ENCODE measurements at places on chromosomes 7 and 10.

DNA sequence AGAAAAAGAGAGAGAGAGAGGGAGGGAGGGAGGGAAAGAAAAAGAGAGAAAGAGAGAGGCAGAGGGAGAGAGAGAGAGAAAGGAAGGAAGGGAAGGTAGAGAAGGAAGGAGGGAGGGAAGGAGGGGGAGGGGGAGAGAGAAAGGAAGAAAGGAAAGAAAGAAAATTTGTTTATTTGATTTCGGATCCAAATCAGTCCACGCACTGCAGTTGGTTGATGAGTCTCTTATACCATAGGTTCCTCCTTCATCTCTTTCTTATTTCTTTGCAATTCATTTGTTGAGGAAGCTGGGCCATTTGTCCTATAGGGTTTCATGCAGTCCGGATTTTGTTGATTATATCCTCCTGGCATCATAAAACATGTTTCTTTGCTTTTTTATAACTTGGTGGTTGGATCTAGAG lies 34.4 kb downstream of the AIFM2 start:
- DNase-seq = no peak
- no peaks in the 10 kb centered on the region for H3K27me3 ChIP-seq
- H3K4me1 ChIP-seq = no peaks in the 10 kb centered on the region
- no peak overlapping the region for H3K27ac ChIP-seq

DNA sequence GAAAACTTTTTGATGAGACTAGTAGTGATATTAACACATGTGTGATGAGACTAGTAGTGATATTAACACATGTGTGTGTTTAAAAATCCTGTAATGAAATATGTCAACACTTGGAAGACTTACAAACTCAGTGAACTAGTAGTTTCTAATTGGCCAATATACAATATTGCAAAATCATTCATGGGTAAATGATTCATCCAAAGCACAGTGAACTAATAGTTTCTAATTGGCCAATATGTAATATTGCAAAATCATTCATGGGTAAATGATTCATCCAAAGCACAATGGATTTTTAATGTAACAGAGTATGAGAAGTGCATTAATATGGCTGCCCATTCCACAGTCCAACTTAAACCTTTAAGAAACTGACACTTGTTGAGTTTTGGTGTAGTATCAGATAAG lies 77.8 kb downstream of the ATAD1 start:
- no peak overlapping the region for H3K27ac ChIP-seq
- no peak overlapping the region for H3K4me3 ChIP-seq
- no peaks in the 10 kb centered on the region for H3K27me3 ChIP-seq
- H3K36me3 ChIP-seq = no peaks in the 10 kb centered on the region
- no peak for DNase-seq

DNA sequence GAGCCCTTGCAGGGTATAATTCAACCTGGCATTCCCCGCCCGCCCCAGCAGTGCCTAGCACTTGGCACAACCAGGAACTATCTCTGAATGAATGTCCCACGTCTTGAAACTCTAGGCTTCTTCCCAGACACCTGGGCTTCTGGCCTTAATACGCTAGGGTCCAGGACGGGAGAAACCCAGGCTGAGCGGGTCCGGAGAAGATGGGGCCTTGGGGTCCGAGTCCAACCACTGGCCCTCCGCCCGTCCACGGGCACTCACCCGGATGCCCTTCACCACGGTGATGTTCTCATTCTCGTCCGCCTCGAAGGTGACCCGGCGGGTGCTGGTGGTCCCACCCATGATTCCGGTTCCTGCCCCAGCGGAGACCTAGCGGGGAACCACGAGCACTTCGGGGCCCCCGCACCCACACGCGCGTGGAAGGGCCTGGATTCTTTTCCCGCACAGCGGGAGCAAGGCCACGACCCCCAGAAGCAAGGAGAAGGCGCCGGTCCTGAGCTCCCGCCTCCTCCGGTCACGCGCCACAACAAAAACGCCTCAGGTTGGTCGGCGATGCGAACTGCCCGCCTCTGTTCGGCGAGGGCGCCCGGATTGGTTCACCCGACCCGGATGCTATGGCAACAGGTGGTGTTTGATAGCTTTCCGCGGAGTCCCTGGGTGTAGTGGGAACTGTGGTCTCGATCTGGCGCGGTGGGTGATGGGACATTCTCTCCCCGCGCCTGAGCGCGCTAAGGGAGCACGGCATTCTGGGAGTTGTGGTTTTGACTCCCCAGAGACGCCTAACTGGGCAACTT lies at the start of gene CHCHD3:
TSS of gene CHCHD3 (minus strand) at position 492 of the 791 bp plus-strand sequence. CDS start at position 339, 153 bp downstream.
- no peaks in the 10 kb centered on the region for H3K27me3 ChIP-seq
- H3K4me1 ChIP-seq = peaks cover 4% of the 10 kb centered on the region
- H3K36me3 ChIP-seq = no peaks in the 10 kb centered on the region
- peak within 1 kb of the TSS; percentile 81 for H3K27ac ChIP-seq

GRCh38 chr10:30432622-30433305 lies 1.2 kb upstream of the MAP3K8 start:
- no peaks in the 10 kb centered on the region for H3K27me3 ChIP-seq
- H3K36me3 ChIP-seq = no peaks in the 10 kb centered on the region
- H3K4me3 ChIP-seq = peak overlapping the region; percentile 85
- DNase-seq = peak; percentile 26

DNA sequence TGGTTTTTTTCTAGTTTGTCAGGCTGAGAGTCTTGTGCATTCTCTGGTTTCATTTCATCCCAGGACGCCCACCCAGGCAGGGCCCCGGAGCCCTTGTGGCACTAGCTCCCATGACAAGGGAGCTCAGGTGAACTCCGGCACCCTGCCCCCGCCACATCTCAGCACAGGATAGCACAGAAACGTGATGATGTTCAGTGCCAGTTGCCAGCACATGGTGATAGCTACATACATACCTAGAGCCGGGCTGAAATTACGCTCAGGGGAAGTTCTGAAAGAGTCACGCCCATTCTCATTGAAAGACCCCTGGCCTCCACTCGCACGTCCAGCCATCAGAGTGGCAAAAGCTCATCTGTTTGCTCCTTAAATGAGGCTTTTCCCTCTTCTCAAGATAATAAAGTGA lies 273.7 kb downstream of the PTPRN2 start:
- no peaks in the 10 kb centered on the region for H3K36me3 ChIP-seq
- no peaks in the 10 kb centered on the region for H3K27me3 ChIP-seq
- no peak for DNase-seq
- no peak overlapping the region for H3K27ac ChIP-seq
- no peaks in the 10 kb centered on the region for H3K4me1 ChIP-seq

DNA sequence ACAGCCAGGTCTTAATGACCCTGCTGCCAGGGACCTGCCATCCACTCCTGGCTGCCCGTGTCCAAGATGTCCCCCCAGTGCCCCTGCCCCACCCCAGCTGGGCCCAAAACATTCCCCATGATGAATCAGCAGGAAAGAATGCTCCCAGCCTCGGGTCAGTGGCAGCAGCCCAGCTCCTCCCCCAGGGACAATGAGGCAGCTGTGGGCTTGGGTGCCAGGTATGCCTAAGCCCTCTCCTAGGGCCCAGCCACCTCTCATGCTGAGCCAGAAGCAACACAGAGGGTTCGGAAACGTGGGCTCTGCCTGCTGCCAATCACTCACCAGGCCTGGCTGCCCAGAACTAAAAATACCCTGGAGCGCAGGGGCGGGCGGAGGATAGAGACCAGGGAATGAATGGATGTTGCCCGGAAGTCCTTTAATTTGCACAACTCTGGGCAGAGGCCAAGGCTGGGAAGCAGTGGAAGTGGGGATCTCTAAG lies 1.5 kb upstream of the LOXL4 start:
- no peaks in the 10 kb centered on the region for H3K27me3 ChIP-seq
- H3K36me3 ChIP-seq = no peaks in the 10 kb centered on the region
- peaks cover 14% of the 10 kb centered on the region for H3K4me1 ChIP-seq
- H3K27ac ChIP-seq = no peak overlapping the region
- no peak overlapping the region for H3K4me3 ChIP-seq

GRCh38 chr10:132521466-132522102 lies 16.0 kb upstream of the INPP5A start:
- no peak overlapping the region for H3K4me3 ChIP-seq
- H3K4me1 ChIP-seq = peaks cover 47% of the 10 kb centered on the region
- DNase-seq = no peak
- no peaks in the 10 kb centered on the region for H3K27me3 ChIP-seq

DNA sequence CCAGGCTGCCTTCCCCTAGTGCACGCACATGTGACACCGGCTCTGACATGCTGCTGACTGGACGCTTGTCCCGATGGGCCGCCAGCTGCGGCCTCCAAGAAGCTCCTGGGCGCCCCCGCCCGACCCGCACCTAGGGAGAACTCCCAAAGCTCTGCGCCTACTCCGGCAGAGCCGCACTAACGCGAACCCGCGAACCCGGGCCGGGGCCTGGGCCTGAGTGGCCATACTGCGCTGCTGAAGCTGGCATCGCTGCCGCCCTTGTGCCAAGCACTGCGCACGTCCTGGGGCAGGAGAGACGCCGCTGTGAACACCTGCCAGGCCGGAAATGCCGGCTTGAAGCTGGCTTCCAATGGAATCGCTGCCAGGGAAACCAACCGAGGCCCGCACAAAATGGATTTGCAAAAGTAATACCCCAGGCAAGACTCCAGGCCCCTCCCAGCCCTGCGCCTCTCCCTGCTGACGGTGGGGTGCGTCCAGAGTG lies 85.1 kb downstream of the WASHC2A start:
- no peaks in the 10 kb centered on the region for H3K4me1 ChIP-seq
- no peaks in the 10 kb centered on the region for H3K36me3 ChIP-seq
- DNase-seq = no peak
- H3K4me3 ChIP-seq = no peak overlapping the region
- H3K27me3 ChIP-seq = no peaks in the 10 kb centered on the region

GRCh38 chr10:28328346-28328745 lies 25.5 kb upstream of the MPP7 start:
- no peaks in the 10 kb centered on the region for H3K36me3 ChIP-seq
- H3K27ac ChIP-seq = no peak overlapping the region
- DNase-seq = no peak

DNA sequence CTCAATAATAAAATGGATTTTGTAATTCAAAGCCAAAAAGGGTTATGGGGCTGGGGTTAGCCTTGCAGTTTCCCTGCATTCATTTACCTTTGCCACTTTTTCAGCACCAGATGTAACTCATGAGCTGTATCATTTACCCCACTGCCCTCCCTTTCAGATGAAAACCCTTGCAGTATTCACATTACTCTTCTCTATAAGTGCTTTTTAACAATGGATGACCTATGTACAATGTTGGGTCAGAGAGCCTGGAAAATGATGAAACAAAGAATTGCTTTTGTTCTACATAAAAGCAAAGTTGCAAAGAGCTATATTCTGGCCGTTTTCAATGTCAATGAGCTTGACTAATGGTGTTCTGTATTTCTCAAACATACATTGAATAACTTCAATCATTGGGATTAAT lies 189.7 kb downstream of the TMEM26 start:
- no peaks in the 10 kb centered on the region for H3K36me3 ChIP-seq
- DNase-seq = no peak
- H3K27ac ChIP-seq = no peak overlapping the region
- no peaks in the 10 kb centered on the region for H3K27me3 ChIP-seq
- H3K4me1 ChIP-seq = no peaks in the 10 kb centered on the region

DNA sequence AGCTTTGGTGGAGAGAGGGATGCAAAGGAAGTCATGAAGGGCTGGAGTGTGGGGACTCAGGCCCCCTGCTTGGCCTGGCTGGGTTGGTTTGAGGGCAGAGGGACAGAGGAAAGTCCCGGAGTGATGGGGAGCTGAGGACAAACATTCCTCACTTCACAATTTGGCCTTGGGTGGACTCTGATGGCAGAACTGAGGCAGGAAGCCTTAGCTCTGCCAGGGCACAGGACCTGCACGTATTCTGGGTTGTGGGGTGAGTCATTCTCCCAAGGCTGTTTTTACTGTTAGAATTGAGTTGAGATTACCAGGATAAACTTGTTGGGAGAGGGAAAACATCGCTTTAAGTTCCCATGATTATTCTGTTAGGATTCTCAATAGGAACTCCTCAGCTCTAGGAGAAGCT lies 2.6 kb downstream of the GOLGA7B start:
- H3K36me3 ChIP-seq = no peaks in the 10 kb centered on the region
- H3K27ac ChIP-seq = no peak overlapping the region
- no peak for DNase-seq
- H3K27me3 ChIP-seq = no peaks in the 10 kb centered on the region
- no peak overlapping the region for H3K4me3 ChIP-seq

GRCh38 chr7:101659706-101660105 lies 30.6 kb upstream of the MYL10 start:
- no peak for DNase-seq
- H3K27ac ChIP-seq = no peak overlapping the region
- no peaks in the 10 kb centered on the region for H3K27me3 ChIP-seq

GRCh38 chr7:76513817-76514799 lies 3.8 kb downstream of the UPK3B start:
- no peaks in the 10 kb centered on the region for H3K27me3 ChIP-seq
- no peak for DNase-seq
- no peak overlapping the region for H3K4me3 ChIP-seq
- no peaks in the 10 kb centered on the region for H3K36me3 ChIP-seq
- H3K27ac ChIP-seq = peak overlapping the region; percentile 33

DNA sequence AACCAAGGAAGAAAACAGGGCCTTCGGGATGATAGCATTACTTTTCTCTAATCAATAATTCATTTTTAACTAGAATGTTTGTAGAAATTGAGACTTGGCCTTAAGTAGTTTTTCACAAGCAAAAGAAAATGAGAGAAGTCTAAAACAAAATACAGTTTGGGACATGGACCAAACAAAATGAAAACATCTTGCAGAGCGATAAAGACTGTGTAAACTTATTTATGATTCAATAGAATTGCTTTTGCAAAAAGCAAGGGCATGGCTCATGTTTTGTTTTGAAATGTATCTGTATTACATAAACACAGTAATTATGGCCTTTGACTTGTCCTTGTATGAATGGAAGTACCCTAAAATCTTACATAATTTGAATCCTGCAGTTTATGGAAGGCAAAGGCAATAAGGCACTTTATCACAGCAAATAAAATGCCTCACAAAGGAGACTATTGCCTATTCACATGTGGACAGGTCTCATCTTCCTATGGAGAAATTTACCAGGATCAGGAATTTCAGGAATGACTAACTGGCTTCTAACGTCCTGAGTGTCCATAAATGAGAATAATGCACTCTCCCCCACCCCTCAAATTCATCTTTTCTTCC lies 295.2 kb downstream of the PTEN start:
- DNase-seq = no peak
- H3K27me3 ChIP-seq = no peaks in the 10 kb centered on the region
- no peak overlapping the region for H3K4me3 ChIP-seq

- DNase-seq = no peak
- H3K27me3 ChIP-seq = no peaks in the 10 kb centered on the region
- no peak overlapping the region for H3K4me3 ChIP-seq
- no peak overlapping the region for H3K27ac ChIP-seq
- no peaks in the 10 kb centered on the region for H3K4me1 ChIP-seq
- H3K36me3 ChIP-seq = no peaks in the 10 kb centered on the region
Observed at GRCh38 chr10:89120931-89121763, 86.0 kb downstream of the CH25H start.

GRCh38 chr10:130968964-130969363 lies 342.6 kb downstream of the TCERG1L start:
- DNase-seq = no peak
- H3K4me3 ChIP-seq = no peak overlapping the region
- no peaks in the 10 kb centered on the region for H3K36me3 ChIP-seq
- no peaks in the 10 kb centered on the region for H3K4me1 ChIP-seq
- no peaks in the 10 kb centered on the region for H3K27me3 ChIP-seq
- no peak overlapping the region for H3K27ac ChIP-seq
